ENCODE measurements at places on chromosomes 2 and 18.

DNA sequence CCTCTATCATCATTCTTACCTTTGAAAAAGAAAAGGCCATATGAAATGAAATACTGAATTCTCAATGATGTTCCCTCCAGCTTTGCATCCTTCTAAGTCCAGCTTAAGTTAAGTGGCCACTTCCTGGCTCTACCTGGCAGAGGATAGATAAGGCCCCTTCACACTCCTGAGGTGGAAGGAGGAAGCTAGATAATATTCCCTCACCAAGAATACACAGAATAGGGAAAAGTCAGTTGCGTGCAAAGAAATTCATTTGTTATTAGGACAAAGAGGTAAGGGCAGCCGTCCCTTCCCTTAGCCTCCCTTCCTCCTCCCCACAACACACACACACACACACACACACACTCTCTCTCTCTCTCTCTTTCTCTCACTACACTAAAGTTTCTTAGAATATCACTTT is 37.5 kb downstream of the OLA1 start:
- DNase-seq, result no peak

DNA sequence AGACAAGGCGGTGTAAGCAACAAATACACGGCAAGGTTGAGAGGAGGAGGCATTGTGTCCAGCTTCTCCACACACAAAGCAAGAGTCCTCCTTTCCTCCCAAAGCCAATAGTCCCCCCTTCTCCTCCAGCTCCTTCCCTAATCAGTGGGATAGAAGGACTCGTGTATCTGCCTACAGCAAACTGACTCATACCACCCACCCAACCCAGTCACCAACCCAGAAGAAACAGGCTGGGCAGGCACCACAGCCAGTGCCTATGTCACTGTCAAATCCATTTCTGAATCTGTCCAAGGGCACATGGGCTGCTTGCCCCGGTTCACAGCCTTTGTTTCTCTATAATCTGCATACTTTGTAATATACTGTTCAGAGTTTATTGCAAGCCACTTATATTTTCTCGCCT is 19.2 kb upstream of the NMS start:
- no peak for DNase-seq

- DNase-seq, result no peak
Observed at GRCh38 chr18:73151086-73151485, 283.3 kb upstream of the NETO1 start.

- no peak for DNase-seq
Observed at GRCh38 chr2:112817082-112817689, 19.4 kb downstream of the IL1B start.

- DNase-seq, result no peak
Observed at GRCh38 chr2:208990716-208991115, 433.1 kb upstream of the MAP2 start.

- no peak for DNase-seq
Observed at GRCh38 chr18:12621742-12622306, 36.1 kb downstream of the SPIRE1 start.

- no peak for DNase-seq
Observed at GRCh38 chr2:182509216-182509615, 82.4 kb upstream of the PDE1A start.

- DNase-seq, result no peak
Observed at GRCh38 chr2:72389447-72389846, 241.8 kb upstream of the CYP26B1 start.

All from hippocampal formation (tissue), 2 donors.